ENCODE measurements at places on chromosomes 7 and 10.
A peak's percentile ranks its signal among the peaks of the same experiment; 100 is the strongest.

DNA sequence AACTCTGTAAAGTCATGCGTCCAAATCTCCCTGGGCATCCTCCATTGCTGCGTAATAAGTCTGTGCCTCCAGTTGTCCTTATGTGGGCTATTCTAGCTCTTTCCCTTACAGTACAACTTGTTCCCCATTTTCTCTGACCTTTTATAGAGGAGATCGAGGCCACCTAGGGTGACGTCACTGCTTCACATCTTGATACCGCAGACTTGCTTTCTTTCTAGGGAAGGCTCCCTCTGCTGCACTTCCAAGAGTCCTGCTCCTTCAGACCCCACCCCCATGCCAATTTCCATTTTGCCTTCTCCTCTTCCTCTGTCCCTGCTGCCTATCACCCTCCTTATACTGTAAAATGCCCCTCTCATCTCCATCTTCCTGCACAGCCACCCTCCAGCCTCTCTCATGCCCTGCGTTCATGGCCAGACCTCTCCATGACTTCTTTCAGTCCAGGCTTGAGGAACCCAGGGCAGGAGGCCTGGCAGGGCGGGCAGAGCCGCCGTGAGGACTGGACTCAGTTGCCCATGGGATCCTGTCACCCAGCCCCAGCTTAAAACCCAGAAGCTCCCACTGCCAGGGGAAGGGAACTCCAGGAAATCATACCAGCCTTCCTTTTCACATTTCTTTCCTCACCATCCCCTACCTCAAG is 57.5 kb downstream of the CAMK1D start:
- no peak for DNase-seq

GRCh38 chr10:20115894-20116293 is 299.7 kb downstream of the PLXDC2 start:
- no peak for DNase-seq

DNA sequence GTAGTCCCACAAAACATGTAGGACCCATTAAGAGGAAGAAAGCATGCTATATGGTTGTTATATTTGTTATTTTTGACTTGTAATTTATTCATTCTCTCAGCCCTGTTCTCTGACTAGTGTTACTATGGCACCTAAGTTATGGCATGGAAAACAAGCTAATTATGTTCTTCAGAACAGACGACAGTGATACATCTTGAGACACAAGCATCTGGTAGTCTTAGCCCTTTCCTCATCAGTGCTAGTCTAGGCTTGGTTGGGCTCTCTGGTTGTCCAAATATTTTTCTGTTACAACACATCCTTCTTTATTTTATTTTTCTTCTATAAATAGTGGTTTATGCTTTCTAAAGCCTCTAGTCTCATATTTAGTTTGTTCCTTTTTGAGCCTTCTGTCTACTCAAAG is 308.3 kb upstream of the KAT6B start:
- DNase-seq, result no peak

DNA sequence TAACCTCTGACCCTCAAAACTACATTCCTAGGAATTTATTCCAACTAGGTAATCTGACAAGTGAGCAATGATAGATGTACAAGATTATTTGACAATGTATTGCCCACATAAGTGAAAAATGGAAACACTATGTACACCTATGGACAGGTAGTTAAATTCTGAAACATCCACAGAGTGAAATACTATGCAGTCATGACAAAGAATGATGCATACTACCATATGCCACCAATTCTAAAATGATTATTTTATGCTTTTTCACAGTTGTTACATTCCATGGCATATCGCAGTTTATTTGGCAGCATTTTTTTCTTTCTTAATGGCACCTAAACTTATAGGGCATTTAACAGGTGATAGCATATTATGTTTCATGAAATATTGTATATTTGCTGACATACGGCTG is 20.1 kb upstream of the TNPO3 start:
- DNase-seq, result no peak

GRCh38 chr7:115844857-115845256 is 185.7 kb downstream of the TFEC start:
- no peak for DNase-seq

DNA sequence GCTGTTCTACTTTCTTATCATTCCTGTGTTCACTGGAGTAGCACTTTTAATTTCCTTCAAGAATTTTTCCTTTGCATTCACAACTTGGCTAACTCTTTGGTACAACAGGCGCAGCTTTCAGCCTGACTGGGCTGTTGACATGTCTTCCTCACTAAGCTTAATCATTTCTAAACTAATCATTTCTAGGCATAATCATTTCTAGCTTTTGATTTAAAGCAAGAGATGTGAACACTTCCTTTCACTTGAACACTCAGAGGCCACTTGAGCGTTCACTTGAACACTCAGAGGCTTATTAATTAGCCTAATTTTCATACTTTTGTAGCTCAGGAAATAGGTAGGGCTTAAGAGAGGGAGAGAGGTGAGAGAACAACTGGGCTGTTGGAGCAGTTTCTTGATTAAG is 15.9 kb downstream of the C10orf90 start:
- DNase-seq, result no peak

GRCh38 chr7:37259319-37259821 is 189.3 kb downstream of the ELMO1 start:
- no peak for DNase-seq

- DNase-seq, result no peak
These were observed 93.0 kb downstream of the PTPRN2 start for GRCh38 chr7:158494643-158495042.

DNA sequence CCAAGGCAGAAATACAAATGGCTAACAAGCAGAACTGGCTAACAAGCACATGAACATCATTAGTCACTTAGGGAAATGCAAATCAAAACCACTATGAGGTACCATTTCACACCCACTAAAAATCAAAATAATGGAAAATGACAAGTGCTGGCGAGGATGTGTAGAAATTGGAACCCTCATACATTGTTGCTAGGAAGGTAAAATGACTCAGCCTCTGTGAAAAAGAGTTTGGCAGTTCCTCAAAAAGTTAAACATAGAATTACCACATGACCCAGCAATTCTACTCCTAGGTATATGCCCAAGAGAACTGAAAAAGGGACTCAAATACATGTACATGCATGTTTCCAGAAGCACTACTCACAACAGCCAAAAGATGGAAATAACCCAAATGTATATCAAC is 52.8 kb upstream of the ANAPC16 start:
- no peak for DNase-seq

GRCh38 chr10:127736915-127737562 is at the start of gene FOXI2:
FOXI2 (plus strand) TSS chr10:127737185; CDS start chr10:127737274, 89 bp downstream.
- no peak for DNase-seq

GRCh38 chr7:94969434-94970084 is 62.2 kb downstream of the PPP1R9A start:
- no peak for DNase-seq

GRCh38 chr7:51019191-51019844 is 236.6 kb upstream of the GRB10 start:
- DNase-seq, result no peak

DNA sequence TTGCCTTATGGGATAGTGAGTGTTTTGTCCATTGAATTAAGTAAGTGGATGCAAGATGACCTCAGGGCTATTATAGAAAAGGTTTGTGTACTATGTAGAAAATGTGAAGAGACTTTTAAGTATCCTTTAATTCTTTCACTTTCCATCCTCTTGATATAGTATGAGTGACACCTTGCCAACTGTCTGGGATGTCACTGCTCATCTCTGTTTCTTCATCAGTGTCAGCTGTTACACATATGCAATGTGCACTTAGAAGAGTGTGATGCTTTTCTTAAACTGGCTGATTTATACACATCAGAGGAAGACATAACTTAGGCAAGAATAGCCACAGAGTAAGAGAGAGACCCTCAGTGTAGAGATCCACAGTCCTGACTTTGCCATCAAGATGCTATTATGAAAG is 8.7 kb upstream of the ACTA2 start:
- no peak for DNase-seq

GRCh38 chr7:2821842-2822507 is 22.1 kb downstream of the GNA12 start:
- no peak for DNase-seq

DNA sequence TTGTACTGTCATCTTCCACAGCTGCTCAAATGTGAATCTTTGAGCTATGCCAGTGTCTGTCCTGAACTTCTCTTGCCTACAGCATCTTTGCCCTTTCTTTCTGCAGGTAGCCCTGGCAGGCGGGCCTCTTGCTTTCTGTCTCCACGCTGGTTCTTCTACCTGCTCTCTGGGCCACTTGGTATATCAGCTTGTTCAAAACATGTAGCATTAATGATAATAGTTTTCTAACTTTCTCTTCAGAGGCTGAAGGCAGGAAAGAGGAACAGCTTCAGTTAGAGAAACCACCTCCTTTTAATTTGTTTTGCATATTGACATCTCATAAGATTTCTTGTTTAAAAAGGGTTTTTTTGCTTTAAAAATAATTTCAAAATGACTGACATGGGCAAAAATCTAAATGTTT is 923 bp upstream of the FGL2 start:
- no peak for DNase-seq

- DNase-seq, result no peak
These were observed 162.8 kb upstream of the NFE2L3 start for GRCh38 chr7:25989140-25989705.

DNA sequence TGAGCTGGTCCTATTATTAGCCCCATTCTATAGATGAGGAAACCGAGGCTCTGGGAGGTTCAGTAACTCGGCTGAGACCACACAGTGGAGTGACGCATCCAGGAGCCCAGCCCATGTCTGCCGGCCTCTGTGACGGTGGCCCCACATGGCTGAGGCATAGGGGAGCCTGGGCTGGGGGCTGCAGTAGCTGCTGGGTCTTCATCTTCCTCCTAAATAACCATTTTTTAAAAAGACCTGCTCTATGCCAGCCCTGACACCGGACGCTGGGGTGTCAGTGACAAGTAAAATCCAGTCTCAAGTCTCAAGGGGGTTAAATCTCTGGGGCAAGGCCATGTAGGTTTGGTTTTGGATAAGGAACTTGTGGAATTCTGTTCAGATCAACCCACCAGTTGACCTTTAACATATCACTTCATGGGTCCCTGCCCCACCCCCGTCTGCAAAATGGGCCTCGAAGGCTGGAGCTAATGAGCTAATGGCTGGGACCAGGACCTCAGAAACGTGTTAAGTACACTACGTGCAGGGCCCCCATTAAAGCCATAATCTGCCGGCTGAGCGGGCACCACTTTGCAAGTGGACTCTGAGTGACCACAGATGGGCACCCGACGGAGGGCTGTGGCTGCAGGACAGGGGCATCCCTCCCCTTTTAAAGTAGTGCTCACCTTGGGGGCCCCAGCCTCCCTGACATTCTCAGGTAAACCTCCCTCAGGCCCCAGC is 136.5 kb upstream of the UNC5B start:
- no peak for DNase-seq

GRCh38 chr7:37420946-37421695 is 27.5 kb downstream of the ELMO1 start:
- DNase-seq, result no peak

- DNase-seq, result no peak
These were observed 713.9 kb downstream of the SUGCT start for GRCh38 chr7:40848541-40849221.

GRCh38 chr7:2185715-2186114 is 47.0 kb downstream of the MAD1L1 start:
- DNase-seq, result no peak

DNA sequence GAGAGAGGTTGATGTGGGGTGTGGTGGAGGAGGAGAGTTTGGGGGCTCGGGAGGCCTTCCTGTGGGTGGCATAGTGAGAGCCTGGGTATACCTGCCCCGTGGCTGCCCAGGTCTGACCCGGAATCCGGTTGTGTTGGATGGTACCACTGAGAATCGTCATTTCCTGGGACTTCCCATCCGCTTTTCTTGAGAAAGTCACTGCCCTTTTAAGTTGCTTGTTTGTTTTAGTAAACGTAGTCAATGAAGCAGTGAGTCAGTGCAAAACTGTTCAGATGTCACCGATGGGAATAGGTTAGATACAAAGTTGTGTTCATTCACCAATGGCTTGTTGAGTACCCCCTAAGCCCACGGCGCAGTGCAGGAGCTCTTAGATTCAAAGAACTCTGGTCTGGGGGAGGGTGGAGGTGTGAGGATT is 285.8 kb downstream of the CAMK1D start:
- DNase-seq, result no peak

DNA sequence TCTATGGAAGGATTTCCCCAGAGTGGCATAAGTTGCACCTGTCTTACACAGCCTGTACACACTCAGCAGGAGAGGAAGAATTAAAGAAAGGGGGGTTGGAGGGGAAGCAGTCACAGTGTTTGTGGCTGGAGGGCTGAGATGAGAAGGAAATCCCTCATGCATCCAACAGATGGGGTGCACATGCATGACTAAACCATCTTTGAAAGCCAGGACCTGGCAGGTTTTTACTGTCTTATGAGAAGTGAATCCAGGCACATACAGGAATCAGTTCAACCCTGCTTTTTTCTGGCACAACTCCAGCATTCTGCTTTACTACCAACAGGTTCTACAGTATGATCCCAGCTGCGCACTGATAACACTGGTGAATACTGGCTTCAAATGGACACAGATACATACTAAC is 107.7 kb downstream of the CACNA2D1 start:
- no peak for DNase-seq

DNA sequence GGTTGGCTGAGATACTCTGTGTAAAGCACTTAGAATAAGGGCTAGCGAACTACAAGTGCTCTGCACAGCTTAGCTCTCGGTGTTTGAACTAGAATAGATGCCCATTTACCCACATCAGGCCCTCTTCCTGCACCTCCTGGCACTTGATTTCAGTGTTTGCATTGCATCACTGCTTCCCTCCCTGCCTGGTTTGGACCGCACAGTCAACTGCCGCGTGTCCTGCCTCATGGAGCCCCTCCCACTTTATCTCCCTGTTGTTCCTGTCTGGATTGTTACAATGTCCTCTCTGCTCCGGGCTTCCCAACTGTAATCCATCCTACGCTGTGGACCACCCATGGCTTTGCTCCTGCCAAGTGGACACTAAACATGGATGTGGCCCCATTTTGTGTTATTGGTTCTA is 2.3 kb downstream of the FAM107B start:
- DNase-seq, result no peak

DNA sequence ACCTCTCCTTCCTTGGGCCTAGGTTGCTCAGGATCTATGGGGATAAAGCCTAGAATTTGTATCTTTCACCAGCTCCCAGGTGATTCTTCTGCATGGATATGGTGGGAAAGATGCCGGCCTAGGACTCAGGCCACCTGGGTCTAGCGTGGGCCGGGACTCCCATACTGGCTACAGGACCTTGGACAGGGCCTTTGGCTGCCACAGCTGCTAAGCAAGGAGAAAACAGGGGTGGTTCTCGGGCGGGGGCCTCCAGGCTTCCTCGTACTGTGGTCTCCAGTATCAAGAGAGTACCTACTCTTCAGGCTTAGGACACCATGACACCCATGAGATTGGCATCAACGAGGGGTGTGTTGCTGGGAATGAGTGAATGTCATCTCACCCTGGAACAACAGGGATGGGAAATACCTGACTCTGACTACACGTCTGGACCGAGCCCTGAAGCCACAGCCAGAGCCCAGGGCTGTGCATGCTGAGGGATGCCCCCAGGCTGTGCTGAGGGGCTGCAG is 120.3 kb upstream of the ADAM12 start:
- DNase-seq, result no peak

GRCh38 chr7:101094791-101095375 is 9.6 kb downstream of the TRIM56 start:
- DNase-seq, result peak; percentile 72
